ENCODE measurements at places on chromosomes 13 and 19.

GRCh38 chr19:1357531-1358109 lies 26.1 kb upstream of the NDUFS7 start:
- DNase-seq = no peak

GRCh38 chr13:83365723-83366122 lies 516.6 kb downstream of the SLITRK1 start:
- no peak for DNase-seq

DNA sequence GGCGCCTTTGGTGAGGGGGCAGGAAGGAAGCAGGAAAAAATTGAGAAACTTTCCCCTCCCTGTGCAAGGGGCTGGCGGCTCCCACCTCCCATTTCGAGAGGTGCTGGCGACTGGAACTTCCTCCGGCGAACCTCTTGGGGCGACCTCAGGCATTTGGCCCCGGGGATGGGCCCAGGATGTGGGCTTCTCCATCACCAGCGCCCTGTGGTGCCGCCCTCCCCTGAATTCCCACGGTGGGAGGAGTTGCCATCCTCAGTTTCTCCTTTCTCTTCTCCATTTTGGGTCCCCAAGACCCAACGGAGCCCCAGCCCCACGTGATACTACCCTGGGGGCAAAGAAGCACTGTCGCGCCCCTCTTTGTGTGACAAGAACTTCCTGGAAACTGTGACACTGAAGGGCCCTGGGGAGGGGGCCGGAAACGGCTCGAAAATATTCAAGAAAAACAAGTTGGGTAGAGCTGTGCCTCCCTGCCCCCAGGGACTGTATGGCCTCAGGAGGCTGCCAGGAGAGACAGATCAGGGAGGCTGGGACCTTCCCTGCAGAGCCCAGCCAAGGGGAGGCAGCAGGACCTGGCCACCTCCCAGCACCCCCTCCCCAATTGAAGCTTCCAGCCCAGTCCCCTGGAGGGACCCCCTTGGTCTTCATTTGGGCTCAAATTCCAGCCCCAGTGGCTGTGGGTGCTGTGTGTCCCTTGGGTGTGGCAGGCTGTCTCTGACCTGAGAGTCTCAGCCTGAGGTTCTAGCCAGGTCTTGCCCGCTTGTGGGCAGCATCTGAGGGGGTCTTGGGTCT lies 16.2 kb upstream of the AP1M2 start:
- peak; percentile 94 for DNase-seq

DNA sequence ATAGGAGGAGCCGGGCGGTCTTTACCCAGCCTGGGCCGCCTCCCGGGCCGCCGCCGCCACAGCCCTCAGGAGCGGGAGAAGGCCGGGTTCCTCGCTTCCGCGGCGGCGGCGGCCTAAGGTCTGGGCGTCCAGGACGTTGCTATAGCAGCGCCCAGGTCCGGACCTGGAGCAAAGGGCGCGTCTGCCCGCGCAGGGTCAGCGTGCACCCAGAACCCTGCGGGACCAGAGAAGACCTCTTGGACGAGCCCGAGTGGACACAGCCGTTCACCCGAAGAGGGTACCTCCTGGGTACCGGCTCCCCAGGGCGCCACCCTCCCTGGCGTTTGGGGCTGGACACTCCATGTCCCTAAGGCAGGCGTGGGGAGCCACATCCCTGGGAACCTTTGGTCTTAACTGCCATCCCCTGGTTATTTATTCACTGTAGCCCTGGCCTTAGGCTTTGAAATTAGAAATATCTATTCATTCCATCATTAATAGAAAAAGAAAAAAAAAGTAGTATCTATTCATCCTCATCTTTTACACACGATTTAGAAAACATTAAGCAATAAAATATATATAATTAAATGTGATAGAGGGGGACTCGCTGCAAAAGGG lies 2.4 kb downstream of the DZIP1 start:
- DNase-seq = no peak

GRCh38 chr19:29667387-29667783 lies 2.1 kb downstream of the PLEKHF1 start:
- no peak for DNase-seq

- DNase-seq = peak; percentile 44
These were observed 33.4 kb downstream of the RFX2 start for GRCh38 chr19:6076675-6077463.

DNA sequence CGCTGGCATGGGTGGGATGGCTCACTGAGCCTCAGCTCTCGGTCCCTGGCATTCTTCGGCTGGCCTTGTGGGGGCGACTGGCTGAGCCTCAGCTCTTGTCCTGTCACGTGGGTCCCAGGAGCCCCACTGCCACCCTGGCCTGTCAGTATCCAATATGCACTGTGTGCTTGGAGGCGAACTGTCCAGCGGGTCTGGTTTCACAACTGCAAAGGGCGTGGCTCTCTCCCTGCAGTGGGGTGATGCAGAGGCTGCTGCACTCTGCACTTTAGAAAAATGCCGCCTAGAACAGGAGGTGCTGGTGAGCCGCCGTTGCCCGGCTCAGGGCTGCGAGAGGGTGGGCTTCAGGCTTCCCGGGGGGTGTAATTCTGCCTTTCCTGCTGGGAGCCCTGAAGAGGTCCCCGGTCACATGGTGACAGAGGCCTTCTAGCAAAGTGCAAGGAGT lies 17.0 kb upstream of the TMEM255B start:
- DNase-seq = peak; percentile 42

DNA sequence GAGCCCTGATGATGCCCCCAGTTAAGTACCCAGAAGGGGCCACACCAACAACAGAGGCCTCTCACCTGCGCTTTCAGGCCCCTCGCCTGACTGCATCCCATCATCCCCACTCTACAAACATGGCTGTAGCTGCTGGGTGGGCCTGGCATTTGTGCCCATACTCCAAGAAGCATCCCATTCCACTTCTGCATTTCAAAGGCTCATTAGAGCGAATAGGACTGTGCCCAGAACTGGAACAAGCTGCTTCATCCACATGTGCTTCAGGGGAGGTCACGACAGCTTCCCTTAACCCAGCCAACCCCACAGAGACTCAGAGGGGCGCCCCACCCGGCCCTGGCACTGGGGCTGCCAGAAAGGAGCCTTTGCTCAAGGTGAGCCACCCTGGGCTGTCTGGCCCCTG lies 156.9 kb downstream of the SIPA1L3 start:
- DNase-seq = no peak

- DNase-seq = no peak
These were observed 143.4 kb downstream of the NALCN start for GRCh38 chr13:101272886-101273285.

DNA sequence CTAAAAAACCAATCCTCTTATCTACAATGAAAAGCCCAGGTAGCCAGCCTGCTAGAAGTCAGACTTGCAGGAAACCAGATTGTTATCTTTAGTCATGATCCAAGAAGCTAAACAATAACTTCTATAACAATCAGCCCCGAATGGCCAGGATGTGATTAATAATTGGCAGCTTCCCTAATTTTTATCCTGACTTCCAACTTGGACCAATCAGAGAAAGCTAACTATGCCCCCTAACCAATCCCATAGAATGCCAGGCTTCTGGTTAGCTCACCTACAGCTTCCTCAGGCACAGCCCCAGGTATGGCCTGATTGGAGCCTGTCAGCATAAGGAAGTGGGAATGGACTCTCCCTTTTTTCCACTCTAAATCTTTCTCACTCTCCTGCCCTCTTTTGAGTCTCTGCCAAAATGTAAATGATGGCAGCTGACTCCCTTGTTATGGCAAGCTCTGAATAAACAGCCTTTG lies 394.9 kb downstream of the DLEU7 start:
- no peak for DNase-seq

DNA sequence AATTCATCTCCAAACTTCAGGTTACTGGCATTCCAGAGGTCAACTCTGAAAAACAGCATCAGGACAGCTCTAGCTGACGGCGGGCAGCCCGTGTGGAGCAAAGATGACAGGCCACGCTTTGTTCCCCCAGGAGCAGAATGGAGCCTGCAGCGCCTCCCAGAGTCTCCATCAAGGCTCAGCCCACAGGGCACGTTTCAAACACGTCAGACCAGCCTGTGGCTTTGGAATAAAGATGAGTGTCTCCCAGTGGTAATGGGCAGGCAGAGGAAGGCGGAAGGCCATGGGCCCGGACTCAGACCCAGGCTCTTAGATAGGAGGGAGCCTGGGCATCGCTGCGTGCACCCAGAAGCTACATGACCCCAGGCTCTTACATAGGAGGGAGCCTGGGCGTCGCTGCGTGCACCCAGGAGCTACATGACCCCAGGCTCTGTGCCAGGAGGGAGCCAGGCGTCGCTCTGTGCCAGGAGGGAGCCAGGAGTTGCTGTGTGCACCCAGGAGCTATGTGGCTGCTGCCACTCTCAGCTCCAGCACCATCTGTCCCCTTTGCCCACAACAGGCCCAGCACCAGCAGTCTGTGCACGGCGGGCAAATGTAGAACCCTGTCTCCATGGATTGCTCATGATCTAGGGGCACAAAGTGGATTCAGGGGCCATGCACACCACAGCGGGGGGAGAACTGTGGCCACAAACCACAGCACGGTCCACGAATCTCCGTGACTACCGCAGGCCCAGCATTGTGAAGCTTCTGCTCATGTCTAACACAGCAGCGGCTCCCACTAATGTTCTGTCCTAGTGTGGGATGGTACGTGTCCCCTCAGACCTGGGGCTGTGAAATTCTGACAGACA lies 47.8 kb upstream of the C13orf46 start:
- no peak for DNase-seq

DNA sequence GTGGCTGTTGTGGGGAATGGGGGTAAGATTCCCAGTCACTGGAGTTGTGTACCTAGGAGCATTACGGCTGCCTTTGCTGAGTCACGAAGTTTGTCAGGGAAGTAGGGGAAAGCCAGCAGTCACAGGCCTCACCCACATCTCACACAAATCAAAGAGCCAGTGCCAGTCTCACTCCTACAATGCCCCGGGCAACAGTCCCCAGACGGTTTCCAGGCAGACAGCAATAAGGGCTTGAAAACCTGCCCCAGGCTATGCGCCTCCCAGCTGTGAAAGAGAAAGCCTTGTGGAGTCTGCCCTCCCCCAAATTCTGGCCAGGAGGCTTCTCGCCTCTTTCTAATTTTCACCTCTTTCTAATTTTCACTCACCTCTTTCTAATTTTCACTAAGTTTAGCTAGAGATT lies 142.3 kb upstream of the EDNRB start:
- no peak for DNase-seq

- DNase-seq = no peak
These were observed 65.5 kb downstream of the STK24 start for GRCh38 chr13:98511435-98511834.

DNA sequence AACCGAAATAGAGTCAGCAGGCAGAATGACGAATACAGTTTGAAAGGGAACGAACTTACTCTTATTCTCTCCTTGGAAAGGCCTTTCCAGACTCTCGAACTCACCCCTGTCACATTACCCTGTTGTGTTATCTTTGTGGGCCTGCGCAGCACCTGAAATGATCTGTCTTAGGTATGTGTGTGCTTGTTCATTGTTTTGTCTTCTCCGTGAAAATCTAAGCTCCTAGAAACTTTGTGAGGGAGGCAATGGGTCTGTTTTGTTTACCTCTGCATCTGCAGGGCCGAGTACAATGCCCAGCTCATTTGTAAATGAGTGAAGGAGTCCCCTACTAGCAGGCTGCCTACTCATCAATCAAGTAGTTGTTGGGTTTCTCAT lies 19.6 kb downstream of the HMGB1 start:
- no peak for DNase-seq

DNA sequence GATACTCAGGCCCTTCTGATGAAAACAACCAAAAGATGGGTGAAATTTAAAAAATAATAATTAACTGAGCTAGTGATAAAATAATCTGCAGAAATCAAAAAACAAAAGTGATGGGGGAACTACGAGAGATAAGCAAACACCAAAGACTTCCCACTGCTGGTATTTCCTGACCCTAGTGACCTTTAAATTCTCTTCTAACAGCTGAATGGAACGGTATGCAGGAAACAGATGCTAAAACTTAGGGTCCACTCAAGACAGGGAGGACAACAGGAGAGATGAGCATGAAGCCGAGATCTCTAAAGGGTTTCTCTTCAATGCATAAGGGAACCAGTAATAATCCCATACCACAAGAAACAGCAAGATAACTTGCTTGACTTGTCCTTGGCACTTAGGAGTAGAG lies 50.8 kb downstream of the USP12 start:
- no peak for DNase-seq

DNA sequence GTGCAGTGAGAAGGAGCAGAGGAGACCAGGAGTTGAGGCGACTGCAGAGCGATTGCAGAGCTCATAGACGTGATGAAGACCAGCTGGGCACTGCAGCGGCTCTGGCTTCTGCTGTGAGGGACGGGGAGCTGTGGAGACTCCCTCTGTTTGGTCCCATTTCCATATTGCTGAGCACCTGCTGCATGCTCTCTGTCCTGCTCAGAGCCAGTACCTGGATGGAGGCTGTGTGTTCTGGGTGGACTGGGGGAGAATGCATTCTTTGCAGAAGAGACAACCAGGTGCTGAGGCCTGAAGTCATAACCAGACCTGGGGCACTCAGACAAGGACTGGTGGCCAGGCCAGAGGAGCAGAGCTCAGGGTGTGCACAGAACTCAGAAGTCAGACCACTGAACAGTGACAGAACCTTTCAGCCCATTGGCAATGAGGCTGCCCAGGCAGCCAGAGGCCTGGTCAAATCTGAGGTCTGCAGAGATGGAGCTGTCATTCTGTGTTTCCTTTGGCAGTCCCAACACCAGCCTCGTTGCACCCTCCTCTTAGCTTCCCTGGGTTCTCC lies 1.3 kb upstream of the A1BG start:
- DNase-seq = no peak

DNA sequence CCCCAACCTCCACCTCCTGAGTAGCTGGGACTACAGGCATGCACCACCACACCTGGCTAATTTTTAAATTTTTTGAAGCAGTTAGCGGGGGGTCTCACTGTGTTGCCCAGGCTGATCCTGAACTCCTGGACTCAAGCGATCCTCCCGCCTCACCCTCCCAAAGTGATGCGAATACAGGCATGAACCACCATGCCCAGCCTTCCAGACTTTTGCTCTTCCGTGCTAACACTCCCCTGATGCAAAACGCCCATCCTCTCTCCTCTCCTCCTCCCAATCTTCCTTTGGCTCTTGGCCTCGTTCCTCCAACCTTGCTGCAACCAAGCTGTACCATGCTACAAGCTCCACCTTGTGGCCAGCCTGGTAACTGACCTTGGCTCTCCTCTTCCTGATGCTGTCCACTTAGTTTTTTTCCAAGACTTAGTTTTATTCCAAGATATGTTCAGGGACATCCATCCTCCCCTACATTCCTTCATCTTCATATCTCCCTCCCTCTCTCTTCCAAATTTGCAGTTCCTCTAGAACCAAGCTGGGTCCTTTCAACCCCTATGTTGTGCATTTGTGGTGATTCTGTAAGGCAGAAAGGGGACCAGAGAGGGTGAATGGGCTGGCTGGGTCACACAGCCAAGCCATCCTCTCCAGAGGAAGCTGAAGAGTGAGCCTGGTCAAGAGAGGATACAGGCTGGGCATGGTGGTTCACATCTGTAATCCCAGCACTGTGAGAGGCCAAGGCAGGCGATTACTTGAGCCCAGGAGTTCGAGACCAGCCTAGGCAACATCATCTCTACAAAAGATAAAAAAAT lies 32.8 kb downstream of the TINCR start:
- no peak for DNase-seq

Data from CD4-positive, alpha-beta T cell treated with Interleukin-4 for 1 hour (primary cell).